ENCODE measurements at places on chromosomes 11 and 22.
A peak's percentile ranks its signal among the peaks of the same experiment; 100 is the strongest.

- DNase-seq: no peak
Observed at GRCh38 chr11:76892306-76892705, 31.6 kb downstream of the ACER3 start.

DNA sequence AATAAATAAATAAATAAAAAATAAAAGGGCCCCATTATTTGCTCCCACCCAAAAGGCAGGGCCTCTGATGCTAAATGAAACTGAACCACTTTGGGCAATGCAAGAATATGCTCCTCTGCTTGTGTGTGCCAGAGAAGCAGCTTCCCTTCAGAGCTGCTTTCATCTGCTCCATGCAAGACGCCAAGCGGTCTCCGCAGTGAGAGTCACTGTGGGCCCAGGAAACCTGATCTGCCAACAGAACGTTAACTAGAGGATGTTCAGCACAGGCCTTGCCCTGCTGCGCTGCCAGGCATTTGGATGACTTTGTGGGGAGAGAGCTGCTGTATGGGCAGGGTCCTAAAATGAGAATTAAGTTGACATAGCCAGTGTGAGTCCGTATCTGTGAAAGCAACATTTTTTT is 43.7 kb upstream of the APOA1 start:
- no peak for DNase-seq

DNA sequence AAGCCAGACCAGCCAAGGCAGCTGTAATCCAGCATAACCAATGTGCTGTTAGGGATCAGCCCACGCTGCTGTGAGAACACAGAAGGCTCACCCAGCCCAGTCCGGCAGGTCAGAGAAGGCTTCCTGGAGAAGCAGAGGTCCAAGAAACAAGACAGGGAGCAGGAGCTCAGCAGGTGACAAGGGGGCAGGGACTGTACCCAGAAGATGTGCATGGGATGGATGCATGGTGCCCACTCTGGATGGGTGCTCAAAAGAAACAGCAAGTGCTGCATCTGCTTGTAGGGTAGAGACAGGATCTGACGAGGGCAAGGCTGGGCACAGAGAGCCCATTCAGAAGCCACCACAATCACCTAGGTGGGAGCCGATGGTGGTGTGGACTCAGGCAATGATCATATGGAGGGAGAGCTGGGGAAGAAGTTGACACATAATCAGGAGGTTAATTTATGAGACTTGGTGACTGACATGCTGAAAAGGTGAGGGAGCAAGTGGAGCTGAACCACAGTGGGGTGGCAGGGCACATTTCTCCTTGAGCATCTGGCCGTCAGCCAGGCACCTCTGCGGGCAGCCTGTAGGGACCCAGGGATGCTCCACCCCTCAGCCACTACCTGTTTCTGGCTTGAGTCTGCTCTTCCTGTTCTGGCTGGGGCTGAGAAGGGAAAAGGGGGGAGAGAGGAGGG is 102.3 kb upstream of the DRD2 start:
- DNase-seq: no peak

DNA sequence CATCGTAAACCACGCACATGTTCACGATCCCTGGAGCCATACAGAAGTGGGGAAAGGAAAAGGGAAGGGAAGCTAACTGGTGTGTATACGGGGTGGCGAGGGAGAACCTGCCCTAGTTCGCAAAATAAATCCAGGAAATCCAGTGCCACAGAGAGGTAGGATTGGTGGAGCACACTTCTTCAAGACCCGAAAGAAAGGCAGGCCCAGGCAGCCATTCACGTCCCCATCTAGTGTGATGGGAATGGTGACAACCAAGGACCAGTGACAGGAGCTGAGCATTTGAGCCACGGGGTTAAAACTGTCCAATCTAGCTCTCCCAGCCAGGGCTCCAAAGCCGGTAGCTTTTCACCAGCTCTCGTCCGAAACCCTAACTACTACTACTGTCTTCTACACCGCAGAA is 53.7 kb downstream of the IGSF9B start:
- no peak for DNase-seq

DNA sequence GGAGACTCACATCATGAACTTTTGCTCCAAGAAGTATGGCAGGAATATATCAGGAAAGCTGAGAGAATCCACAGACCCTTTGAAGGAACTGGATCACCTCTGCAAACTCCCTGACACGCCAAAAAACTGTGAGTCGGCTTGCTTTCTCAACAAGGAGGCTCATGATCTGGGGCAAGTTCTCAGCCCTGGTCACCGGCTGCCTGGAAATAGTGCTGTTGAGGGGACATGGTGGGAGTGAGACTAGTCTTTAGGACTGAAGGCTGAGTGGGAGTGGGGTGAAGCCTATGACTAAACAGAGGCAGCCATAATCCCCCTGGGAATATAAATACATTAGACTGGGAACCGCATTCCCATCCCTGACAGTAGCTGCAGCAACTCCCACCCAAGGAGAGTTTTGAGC is 8.4 kb upstream of the MMP7 start:
- DNase-seq: no peak

- DNase-seq: no peak
Observed at GRCh38 chr11:107716884-107717532, 5.2 kb upstream of the SLN start.

GRCh38 chr11:32817852-32818183 is 11.9 kb upstream of the PRRG4 start:
- DNase-seq: no peak

DNA sequence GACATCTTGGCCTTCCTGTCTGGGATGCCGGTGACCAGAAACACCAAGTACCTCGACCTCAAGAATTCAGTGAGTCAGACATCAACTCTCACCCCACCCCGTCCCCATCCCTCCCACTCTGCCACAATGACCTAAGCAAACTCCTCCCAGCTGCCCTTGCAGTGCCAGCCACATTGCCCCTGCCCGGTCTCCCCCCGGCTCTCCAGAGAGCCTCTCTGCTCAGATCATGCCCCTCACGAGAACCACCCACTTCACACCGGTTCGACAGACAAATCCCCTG is 23.6 kb upstream of the MYRF start:
- DNase-seq: no peak

- no peak for DNase-seq
Observed at GRCh38 chr11:77542296-77542695, 47.5 kb upstream of the AQP11 start.

GRCh38 chr11:11956006-11956405 is 52.4 kb downstream of the DKK3 start:
- DNase-seq: no peak

DNA sequence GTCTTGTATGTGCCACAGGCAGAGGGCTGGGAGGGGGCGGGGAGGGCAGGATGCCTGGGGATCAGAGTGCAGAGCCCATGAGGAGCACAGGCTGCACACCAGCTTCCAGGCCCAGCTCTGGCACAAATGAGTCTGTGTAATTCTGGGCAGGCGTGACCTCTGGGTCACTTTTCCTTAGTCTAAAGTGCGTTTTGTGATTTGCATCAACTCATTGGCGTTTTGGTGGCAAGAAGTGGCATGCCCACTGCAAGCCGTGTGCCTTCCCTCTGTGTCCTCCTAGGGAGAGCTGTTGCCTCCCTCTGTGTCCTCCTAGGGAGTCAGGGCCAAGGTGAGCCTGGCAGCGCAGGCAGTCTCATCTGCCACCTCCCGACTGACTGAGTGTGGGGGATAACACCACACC is 17.2 kb downstream of the CHADL start:
- no peak for DNase-seq

DNA sequence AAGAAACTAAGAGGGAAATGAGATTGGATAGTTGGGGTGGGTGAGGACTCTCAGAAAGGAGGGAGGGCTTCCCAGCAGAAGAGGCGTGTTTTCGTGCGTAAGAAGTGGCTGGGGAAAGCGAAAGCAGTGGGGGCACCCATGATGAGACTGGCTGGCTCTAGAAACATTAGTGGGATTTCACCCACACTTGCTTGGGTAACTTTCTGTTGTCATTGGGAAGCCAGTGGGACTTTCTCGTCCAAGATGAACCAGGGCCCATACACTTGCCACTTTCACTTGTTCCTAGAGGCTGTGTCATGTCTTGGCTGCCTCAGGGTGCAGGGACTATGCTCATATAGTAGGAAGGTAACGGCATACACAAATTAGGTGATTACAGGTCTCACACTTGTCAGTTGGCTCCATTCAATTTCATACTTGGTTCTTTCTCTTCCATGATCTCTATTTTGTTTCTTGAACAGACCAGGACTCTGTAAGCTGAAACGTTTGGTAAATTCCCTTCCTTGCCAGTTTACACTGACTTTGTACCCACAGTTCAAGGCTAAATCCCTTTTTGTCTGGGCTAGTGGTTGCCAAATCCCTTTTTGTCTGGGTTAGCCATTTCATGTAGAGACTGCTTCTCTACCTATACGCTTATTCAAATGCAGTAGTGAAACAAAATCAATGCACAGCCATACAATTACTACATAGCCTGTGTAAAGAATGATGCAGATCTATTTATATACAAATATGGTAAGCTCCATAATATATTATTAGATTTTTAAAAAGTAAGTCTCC is 42.0 kb upstream of the CXCR5 start:
- DNase-seq: no peak

DNA sequence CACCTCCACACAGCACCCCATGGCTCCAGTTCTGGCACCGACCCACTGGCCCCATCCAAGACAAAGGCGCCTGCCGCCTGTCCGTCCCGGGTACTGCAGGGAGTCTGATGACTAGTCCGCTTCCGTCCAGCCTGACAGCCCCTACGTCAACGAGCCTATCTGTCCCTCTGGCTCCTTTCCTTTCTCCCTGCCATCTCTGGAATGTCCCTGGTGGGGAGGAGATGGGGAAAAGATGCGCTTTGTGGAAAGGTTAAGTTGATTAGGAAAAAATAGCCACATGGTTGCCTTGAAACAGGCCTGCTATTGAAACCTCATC is 10.4 kb downstream of the PDGFB start:
- no peak for DNase-seq

DNA sequence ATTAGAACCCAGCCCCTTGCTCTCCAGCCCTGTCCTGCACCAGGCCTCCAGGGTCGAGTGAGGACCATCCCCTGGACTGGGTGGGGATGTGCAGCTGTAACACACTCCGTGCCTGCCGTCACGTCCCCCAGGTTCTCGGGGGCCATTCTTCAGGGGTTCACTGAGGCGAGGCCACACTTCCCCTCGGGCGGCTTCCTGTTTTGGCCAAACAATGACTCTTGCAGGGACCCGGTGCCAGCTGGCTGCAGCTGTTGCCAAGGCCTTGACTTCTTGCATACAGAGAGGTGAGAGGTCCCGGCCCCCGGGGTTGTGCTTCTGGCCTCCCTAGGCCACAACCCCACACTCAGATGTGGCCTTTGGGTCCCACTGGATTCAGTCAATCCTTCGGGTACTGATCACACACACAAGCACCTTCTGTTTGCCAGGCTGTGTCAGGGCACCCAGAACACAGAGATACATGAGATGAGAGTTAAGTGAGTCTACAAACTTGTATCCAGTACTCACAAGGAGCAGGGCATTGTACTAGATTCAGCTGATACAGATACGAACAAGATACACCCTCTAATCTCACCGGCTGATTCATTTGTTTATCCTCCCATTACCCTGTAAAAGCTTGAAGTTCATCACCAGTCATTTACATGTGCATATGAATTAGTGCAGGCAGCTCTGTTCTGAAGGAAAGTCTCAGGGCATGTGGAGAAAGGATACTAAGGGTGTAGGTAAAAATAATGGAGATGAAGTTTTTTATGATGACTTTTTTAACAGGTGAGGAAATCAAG is 32.9 kb downstream of the LRRC32 start:
- DNase-seq: no peak

- DNase-seq: peak; percentile 27
Observed at GRCh38 chr11:46674463-46675287, 25.7 kb downstream of the ARHGAP1 start.

- DNase-seq: no peak
Observed at GRCh38 chr11:12975195-12975594, 33.9 kb upstream of the RASSF10 start.

DNA sequence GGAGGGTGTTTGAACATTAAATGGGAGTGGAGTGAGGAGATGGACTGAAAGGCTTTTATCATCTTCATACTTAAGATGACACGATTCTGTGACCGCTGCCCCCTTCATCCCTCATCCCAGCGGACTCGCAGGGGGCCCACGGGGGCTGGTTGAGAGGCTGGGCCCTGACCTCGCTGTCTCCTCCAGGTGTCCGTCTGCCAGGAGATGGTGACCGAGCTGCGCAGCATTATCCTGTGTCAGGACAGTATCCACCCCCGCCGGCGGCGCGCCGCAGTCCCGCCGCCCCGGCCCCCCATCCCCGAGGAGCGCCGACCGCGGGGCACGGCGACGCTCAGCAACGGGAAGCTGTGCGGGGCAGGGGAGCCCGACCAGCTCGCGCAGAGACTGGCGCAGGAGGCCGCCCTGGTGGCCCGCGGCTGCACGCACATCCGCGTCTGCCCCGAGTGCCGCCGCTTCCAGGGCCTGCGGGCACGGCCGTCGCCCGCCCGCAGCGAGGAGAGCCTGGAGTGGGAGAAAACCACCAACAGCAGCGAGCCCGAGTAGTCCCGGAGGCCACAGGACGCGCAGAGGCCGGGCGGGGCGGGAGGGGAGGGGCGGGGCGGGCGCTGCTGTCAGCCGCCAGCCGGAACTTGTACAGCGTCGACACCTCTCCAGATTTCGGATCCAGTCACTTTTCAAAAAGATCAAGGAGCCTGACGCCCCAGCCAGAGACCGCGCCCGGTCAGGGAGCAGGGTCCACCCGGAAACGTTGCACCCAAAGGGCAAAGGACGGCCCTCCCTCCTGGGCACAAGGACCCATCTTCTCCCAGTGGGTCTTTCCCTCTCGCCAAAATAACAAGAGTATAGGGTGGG is 38.0 kb upstream of the TBCEL start:
- DNase-seq: peak; percentile 44

All from naive thymus-derived CD4-positive, alpha-beta T cell (primary cell).